Activated naive CD4-positive, alpha-beta T cell treated with anti-CD3 and anti-CD28 coated beads for 36 hours (primary cell): ENCODE measurements at places on chromosomes 16 and 17.

GRCh38 chr16:30004811-30005242 is 6.0 kb downstream of the DOC2A start:
- DNase-seq, result no peak

GRCh38 chr17:13014801-13015200 is 3.0 kb downstream of the ELAC2 start:
- DNase-seq, result no peak

DNA sequence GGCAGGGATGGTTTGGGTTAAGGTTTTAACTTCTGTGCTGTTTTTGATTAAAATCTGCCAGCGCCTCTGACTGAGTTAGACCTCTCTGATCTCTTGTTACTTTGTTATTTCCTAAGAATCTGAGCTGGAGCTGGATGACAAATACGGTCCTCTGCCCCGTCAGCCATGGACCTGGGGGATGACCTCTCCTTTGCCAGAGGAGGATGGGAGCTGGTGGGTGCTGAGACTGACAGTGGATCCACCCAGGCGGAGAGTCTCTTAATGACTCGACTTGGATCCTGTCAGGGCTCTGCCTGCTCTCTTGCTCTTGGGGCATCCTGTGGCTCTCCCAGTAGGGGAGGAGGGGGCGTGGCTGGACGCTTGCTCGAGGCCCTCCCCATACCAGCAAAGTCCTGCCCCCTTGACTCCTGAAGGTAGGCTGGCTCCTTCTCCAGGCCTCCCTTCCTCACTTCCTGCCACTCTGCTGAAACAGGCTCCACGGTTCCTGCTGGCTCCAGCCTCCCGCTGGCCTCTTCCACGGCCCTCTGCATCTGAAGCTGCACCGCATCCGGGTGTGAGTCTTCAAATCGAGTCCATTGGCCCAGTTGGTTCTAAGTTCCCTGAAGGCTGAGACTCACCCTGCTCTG is 24.8 kb upstream of the MAP3K14 start:
- DNase-seq, result no peak

GRCh38 chr16:11632455-11632939 is 35.8 kb upstream of the SNN start:
- no peak for DNase-seq

DNA sequence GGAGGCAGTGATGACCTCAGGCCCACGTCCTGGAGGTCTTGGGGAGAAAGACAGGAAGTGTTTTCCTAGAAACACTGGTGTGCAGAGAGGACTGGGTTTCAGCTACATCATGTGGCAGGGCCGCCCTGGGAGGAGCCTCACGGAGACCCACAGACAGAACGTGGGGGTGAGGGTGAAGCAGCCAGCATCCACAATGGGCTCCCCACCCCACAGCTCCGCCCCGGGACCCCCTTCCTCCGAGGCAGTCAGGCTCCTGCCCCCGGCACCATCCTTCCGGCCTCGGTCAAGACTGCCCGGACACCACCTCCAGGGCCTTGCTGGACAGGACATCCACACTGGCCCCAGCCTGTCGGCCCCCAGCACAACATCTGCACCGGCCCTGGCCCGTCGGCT is 51.1 kb downstream of the LMF1 start:
- DNase-seq, result no peak

DNA sequence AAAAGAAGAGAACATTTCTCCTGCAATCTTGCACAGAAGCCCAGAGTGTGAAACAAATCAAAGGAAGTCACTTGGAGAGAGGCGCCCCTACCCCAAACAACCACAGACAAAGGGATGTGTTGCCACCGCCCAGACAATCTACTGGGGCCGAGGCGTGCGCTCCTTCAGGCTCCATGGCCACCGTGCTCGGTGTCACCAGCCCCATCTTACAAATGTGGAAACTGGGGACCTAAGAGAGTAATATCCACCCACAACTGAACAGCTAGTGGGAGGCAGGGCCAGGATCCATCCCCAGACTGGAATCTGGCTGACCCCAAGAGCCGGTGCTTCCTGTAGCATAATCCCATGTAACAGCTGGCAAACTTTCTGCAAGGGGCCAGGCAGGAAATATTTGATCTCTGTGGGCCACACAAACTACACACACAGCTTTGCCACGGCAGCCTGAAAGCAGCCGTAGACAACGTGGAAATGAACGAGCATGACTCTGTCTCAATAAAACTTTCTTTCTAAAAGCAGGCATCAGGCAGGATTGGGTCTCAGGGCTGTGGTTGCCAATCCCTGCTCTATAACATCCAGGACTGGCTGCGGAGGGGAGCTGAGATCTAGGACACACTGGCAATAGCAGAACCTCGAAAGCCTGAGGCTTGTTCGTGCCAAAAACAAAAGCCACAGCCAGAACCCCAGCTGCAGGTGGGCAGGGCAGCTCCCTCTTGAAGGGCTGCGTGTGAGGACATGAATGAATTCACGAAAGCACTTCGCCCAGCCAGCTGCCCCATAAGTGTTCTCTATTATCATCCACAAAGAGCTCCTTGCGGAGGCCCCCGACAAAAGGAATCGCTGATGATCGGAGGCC is 26.6 kb upstream of the GINS2 start:
- no peak for DNase-seq

GRCh38 chr16:85250147-85250463 is 137.8 kb upstream of the CIBAR2 start:
- no peak for DNase-seq

DNA sequence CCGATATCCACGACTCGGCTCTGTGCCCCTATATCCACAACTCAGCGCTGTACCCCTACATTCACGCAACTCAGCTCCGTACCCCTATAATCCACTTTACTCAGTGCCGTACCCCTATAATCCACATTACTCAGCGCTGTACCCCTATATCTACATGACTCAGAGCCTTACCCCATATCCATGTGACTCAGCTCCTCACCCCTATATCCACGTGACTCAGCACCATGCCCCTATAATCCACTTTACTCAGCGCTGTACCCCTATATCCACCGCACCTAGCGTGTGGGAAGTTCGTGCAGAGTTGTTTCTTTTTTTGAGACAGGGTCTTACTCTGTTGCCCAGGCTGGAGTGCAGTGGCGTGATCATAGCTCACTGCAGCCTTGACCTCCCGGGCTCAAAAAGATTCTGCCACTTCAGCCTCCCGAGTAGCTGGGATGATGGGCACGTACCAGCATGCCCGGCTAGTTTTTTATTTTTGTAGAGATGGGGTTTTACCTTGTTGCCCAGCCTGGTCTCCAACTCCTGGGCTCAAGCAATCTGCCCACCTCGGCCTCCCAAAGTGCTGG is 17.4 kb downstream of the CYB5D2 start:
- DNase-seq, result no peak

DNA sequence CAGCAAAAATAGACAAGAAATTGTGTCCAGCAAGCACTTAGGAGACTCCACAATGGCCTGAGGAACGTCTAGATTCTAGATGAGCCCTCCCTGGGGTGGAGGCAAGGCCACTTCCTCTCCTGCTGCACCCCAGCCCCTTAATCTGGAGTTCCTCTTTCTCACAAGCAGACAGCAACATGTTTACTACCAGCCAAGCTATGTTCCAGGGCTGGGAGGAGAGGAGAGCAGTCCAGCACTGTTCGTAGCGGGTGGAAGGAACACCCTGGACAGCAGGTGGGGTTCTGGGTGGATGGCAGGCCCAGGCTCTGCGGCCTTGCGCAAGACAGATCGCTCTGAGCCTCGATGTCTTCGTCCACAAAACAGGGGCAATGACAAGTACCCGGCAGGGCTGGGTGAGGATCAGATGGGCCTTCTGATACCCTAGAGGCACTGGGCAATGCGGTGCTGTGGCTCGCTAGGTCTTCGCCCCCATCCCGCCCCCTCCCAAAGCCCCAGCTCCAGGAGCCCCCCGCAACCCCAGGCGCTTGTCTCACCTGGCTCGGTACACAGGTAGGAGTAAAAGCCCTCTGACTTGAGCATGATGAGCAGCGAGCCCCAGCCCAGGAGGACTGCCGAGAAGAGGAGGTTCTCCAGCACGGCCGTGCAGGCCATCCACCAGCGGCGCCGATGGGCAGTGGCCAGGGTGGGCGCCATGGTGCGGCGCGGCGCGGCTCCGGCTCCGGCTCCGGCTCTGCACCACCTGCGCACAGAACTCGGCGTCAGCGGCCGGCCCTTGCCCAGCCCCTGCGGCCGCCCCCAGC is 1.3 kb downstream of the SLC43A2 start:
- DNase-seq, result no peak

- no peak for DNase-seq
Observed at GRCh38 chr17:57210224-57210553, 46.1 kb upstream of the MSI2 start.

GRCh38 chr17:41657936-41658335 is 30.7 kb upstream of the EIF1 start:
- DNase-seq, result no peak

DNA sequence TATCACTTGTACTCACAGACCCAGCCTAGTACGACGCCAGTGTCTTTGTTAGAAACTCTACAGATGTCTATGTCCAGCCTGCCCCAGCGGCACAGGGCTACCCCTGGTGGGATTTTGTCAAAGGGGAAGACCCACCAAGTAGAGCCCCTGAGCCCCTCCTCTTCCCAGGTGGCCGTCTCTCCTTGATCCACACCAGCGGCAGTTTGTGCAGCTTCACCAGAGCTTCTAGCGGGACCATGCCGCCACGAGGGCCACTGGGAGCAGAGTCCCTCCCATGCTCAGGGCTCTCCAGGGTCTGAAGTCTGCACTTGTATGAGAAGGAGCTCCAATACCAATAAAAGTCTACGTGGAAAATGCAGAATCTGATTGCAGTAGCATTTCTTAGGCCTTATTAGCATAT is 157.1 kb downstream of the RPTOR start:
- no peak for DNase-seq

GRCh38 chr16:85082173-85083050 is 29.9 kb downstream of the CIBAR2 start:
- DNase-seq, result no peak

GRCh38 chr17:49707246-49707607 is 537 bp downstream of the SLC35B1 start:
- DNase-seq, result peak; percentile 47

GRCh38 chr17:60514053-60514452 is 12.0 kb downstream of the APPBP2 start:
- no peak for DNase-seq

DNA sequence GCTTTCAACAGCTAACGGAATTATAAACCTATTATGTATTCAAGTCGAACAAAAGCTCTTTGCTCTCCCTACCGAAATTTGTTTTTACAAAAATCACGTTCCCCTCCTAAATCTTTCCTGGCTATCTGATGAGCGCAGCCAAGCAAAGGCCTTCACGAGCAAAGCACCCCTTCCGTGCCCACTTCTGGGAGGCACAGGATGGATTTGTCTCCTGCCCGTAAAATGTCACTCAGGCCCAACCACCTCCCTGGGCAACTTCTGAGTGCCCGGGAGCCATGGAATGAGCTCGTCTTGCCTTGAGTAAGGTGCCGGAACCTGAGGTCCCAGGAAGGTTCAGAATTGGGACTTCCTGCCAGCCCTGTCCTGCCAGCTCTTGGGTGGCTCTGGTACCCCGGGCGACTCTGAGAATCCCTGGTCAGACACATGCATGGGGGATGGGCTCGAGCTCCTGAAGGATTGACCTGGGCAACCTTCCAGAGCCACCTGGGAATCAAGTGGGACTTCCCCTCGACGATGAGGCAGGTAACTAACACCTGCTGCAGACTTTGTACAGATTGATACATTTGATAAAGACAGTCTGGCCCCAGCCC is 19.8 kb downstream of the SLC7A5 start:
- DNase-seq, result no peak

GRCh38 chr16:27317738-27318391 is 4.1 kb downstream of the IL4R start:
- DNase-seq, result peak; percentile 75

- no peak for DNase-seq
Observed at GRCh38 chr16:85240982-85241924, 129.0 kb upstream of the CIBAR2 start.

DNA sequence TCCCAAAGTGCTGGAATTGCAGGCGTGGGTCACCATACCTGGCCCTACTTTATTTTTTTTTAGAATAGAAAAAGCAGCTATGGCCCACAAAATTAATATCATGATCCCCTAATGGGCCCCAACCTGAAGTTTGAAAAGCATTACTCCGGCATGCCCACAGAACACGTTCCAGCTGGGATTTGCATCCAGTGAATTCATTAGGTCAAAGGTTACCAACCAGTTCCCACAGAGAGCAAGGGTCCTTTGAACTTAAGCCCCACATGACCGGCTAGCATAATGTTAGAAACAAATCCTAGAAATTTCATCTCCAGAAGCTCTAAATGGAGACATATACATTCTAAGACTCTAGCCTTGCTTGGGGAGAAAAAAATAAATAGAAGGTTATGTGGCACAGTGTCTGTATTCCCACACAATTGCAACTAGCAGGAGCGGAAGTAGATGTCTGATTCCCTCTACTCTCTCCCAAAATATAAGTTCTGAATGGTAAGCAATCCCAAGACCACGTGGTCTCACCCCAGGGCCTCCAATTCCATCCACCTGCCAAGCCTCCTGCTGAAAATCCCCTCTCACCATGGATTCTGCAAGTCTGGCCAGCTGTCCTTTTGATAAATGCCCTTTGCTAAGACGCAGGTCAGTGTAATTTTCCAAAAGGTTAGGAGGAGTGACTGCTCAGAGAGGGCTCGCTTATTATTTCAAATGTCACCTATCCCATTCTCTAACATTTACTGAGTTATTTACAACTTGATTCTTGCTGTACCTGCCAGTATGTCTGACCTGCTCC is 395.8 kb downstream of the NPIPA8 start:
- DNase-seq, result no peak

DNA sequence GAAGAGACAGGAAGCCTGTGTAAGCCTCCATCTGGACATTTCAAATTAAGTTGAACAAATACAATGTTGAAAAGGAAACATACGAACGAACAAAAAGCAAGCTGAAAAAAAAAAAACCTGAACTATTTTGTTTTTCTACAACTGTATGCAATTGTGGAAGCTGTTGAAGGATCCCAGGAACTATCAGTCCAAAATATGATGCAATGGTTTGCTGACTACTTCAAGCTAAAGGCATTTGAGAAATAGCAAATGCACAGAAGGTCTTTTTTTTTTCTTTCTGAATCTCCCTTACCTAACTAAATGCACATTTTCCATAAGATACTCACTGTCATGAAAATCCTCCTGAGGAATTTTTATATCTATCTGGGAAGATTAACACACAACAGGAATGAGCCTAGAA is 40.2 kb downstream of the MAF start:
- DNase-seq, result no peak
